ENCODE measurements at places on chromosomes 2 and 18.

DNA sequence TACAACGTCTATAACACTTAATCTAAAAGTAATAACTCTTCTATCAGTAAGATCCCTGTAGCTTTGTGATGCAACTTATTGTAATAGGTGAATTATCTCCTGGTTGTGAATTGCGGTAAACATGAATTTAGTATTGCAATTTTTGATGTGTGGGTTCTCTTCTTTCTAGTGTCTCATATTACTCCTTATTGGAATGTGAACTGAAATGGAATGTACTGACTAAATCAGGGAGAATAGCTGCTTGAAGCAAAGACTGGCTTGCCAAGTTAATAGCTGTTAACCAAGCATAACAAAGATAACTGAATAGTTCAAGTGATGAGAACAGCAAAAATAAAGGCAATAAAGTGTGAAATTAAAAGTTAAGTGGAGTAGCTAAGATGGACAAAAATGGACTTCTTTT, 60.5 kb upstream of the TFPI start:
- DNase-seq: no peak

DNA sequence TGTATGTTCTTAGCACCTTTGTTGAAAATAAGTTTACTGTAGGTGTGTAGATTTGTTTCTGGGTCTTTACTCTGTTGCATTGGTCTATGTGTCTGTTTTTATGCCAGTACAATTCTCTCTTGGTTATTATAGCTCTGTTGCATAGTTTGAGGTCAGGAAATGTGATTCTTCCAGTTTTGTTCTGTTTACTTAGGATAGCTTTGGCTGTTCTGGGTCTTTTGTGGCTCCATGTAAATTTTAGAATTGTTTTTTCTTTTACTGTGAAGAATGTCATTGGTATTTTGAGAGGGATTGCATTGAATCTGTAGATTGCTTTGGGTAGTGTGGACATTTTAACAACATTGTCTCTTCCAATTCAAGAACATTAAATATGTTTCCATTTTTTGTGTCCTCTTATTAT, 69.1 kb downstream of the ANKRD62 start:
- DNase-seq: peak; percentile 20

DNA sequence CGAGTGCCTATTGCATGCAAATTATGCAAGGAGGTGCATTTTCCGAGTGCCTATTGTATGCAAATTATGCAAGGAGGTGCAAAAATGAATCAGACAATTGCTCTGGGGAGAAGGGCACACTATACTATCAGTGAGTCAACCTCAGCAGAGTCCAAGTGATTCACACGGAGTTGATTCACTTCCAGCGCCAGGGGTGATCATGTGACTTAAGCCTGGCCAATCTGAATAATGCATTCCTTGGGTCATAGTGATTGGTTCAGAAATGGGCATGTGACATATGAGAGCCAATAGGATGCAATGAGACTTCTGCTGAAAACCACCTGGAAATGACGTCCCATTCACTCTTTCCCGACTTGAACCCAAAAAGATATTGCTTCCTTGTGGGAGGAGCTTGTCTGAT, 152.2 kb downstream of the DAW1 start:
- no peak for DNase-seq

DNA sequence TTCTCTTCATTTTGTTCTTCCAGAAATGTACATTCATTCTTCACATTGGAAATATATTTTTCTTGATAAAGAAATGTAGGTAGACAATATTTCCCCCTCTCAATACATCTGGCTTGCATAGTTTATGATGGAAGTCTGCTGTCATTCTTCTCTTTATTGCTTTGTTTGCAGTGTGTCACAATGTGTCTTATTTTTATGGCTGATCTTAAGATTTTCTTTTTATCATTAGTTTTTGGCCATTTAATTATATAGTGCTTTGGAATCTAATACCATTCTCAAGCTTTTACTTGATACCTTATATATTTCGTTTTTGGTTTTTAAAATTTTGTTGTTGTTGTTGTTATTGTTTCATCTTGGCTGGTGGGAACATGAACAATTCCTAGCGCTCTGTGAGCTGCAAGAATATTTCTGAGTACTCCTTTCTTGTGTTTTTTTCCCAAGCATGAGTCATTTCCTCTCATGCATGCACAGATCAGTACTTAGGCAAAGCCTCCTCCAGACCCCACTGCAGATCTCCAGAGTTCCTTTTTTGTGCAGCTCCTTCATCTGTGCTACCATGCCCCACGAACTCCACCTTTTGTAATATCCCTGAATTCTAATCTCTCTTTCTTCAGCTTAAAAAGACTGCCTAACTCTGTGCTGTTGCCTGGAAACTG, 13.7 kb upstream of the MMADHC start:
- no peak for DNase-seq

GRCh38 chr2:161245261-161245553, 63.0 kb upstream of the PSMD14 start:
- no peak for DNase-seq

- no peak for DNase-seq
Measured at GRCh38 chr2:241188361-241189092, at the start of gene ANO7. ANO7 (plus strand) TSS chr2:241188677; CDS start chr2:241190064, 1,387 bp downstream.

DNA sequence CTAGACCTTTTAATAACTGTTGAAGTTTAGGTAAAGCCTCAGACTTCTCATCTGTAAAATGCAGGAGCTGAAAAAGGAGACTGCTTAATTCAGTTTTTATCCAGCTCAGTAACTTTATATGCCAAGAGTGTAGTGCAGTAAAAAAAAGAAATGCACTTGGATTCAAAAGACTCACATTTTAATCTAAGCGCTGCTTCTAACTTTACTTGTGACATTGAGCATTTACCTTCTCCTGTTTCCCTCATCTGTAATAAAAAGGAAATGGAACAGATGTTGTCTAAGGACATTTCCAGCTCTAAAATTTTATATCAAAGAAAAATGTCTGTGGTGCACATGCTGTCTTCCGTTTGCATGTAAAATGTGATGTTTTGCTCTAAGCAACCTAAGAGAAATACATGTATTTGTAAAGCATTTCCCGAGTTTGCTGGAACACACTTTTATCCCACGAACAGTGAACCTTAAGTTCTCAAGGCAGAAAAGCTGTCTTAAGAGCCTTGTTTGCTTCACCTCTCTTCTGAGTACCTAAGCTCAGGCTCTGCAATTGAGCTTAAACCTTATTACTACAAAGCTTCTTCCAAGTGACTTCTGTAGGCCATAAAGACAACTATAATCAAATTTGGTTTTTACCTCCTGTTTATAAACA, 24.2 kb upstream of the TANK start:
- no peak for DNase-seq

- DNase-seq: no peak
Measured at GRCh38 chr2:100610381-100610831, 47.6 kb downstream of the PDCL3 start.

GRCh38 chr2:14552286-14552685, 80.2 kb upstream of the LRATD1 start:
- DNase-seq: no peak

DNA sequence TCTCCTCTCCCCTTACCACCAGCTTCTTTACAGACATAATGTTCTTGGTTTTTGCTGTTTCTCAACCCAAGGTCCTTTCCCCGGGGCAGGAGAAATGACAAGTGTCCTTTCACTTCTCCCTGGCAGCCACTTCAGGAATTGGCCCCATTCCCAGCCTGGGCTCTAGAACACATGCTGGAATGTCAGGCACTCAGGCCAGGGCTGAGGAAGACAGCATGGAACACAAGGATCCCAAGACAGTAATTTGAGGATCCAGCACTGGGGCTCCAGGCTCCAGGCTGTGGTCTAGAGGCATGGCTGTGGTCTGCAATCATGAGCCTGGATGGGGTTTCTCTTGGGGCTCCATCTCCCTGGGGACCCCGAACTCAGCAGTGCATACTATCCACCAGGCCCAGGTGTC, 201.4 kb downstream of the CELF4 start:
- no peak for DNase-seq

DNA sequence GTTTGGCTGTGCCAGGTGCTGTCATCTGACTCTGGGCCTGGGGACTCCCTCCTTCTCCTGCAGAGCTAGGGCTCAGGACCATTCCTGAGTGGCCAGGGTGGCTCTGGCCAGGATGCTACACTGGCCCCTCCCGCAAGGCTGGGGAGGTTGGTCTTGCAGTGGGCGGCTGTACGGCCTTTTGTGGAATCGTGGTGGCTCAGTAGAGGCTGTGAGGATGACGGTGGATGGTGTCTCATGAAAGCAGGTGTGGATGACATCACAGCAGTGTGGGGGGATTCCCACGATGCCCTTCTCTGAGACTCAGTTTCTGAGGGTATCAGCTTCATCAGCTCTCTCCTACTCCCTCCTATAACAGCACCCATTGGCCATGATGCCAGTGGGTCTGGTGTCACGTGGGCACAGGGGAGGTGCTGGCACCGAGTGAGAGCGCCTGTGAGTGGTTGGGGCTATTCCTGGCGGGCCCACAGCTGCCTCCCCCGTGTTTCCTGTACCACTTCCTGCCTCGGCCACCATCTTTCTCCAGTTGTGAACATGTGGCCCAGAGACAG, 144.2 kb upstream of the HDAC4 start:
- DNase-seq: no peak

- no peak for DNase-seq
Measured at GRCh38 chr2:162379719-162380580, 36.0 kb downstream of the GCA start.

GRCh38 chr18:11666176-11666575, 22.9 kb upstream of the GNAL start:
- DNase-seq: no peak

- DNase-seq: no peak
Measured at GRCh38 chr18:79218605-79219190, 149.5 kb downstream of the ATP9B start.

- DNase-seq: no peak
Measured at GRCh38 chr2:226981791-226982326, 146.0 kb downstream of the RHBDD1 start.

GRCh38 chr2:229901819-229902218, 20.0 kb downstream of the TRIP12 start:
- DNase-seq: no peak

GRCh38 chr2:28717339-28717758, 34.3 kb upstream of the PPP1CB start:
- DNase-seq: peak; percentile 37

- no peak for DNase-seq
Measured at GRCh38 chr2:142347751-142348150, 216.9 kb upstream of the LRP1B start.

- DNase-seq: no peak
Measured at GRCh38 chr2:227653419-227653818, 13.2 kb upstream of the SCYGR5 start.

- DNase-seq: no peak
Measured at GRCh38 chr2:199570934-199571333, 113.2 kb upstream of the SATB2 start.

GRCh38 chr2:135164431-135164830, 112.3 kb downstream of the RAB3GAP1 start:
- peak; percentile 17 for DNase-seq

DNA sequence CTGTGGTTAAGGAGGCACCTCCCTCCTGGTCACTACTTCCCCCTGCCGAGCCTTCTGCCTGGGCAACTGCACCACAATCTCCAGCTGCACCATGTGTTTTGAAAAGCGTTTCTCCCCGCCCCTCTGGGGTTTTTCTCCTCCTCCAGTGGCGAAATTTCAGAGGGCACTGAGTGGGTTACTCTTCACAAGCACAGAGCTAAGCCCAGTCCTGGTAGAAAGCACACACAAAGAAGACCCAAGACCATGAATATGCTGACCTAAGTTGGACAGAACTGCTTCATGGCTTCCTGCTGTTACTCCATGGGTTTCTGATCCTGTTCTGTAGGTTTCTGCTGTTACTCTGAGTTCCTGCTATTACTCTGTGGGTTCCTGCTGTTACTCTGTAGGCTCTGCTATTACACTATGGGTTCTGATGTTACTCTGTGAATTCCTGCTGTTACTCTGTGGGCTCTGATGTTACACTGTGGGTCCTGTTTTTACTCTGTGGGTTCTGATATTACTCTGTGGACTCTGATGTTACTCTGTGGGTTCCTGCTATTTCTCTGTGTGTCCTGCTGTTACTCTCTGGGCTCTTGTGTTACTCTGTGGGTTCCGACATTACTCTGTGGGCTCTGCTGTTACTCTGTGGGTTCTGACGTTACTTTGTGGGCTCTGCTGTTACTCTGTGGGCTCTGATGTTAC, 216.6 kb downstream of the RTP5 start:
- DNase-seq: peak; percentile 37

DNA sequence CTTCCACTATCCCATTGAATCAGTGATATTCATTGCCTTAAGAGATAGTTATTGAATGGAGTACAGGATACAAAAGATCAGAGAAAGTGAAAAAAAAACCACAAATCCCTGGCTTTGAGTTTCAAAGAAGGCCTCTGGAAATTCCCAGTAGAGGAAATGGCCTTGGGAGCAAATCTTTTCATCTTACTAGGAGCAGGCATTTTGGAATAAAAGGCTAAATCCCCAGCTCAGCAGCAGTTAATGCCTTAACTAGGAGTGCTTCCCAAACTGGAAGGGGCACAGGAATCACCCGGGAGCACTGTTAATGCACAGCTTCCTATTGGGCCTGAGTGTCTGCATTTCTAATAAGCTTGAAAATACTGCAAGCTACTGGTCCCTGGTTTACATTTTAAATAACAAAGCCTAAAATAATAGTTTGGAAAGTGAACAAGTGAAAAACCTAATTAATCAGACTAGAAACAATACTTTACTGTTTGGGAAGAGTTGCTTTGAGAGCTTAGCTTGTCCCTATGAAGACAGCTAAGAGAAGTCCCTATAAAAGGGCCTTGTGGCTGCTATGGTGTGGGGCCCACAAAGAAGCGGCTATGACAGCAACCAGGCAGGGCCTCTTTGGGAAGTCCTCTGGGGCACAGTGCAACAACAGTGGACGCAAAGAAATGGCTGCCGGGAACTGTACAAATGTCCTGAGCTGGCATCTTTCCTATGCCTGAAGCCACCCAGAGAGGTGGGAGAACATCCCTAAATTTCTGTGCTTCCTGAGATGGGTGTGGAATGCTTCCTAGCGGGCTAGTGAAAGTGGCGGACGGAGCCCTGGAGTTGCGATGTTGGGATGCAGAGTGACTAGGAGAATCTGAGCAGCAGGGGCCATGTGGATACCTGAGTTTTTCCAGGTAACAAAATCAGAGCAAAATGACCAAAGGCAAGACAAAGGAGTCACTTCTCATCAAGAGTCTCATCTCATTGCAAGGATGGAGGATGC, 117.1 kb upstream of the KLHL14 start:
- no peak for DNase-seq

- DNase-seq: no peak
Measured at GRCh38 chr2:174223388-174223787, 24.9 kb downstream of the OLA1 start.

GRCh38 chr2:25651066-25651465, 22.3 kb downstream of the DTNB start:
- DNase-seq: no peak

- no peak for DNase-seq
Measured at GRCh38 chr2:97931118-97931857, 64.5 kb downstream of the TMEM131 start.

GRCh38 chr2:101356521-101356920, 30.8 kb downstream of the CREG2 start:
- DNase-seq: no peak

GRCh38 chr2:85165088-85165690, 32.0 kb downstream of the TCF7L1 start:
- no peak for DNase-seq
